ENCODE measurements at places on chromosomes 16 and 17. TPM values are rescaled to one million over a fixed set of nuclear protein-coding genes. Genes with fewer than 3 reads are reported as not detected.

The NPTX1 gene
- 1.5 TPM for polyA plus RNA-seq

GRCh38 chr17:58377093-58377601 is 25.1 kb upstream of the SUPT4H1 start:
- DNase-seq: no peak

DNA sequence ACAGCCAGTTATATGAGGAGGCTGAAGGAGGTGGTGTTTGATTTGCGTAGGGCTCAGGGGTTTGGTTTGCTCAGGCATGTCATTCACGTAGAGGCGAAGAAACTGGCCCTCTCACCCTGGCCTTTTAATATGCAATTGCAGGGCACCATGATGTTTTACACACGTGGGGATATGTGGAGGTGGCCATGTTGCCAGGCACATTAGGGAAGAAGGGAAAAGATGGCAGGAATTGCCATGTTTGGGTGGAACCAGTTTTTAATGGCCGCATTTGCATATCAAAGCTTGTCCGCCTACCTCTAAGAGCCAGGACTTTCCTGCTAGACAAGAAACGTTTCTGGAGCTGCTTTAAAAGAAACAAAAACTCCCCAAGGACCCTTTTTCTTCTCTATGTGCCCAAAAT is 1483.7 kb upstream of the GOT2 start:
- DNase-seq: no peak

- no peak for DNase-seq
Observed at GRCh38 chr17:56290101-56290801, 137.0 kb downstream of the ANKFN1 start.

DNA sequence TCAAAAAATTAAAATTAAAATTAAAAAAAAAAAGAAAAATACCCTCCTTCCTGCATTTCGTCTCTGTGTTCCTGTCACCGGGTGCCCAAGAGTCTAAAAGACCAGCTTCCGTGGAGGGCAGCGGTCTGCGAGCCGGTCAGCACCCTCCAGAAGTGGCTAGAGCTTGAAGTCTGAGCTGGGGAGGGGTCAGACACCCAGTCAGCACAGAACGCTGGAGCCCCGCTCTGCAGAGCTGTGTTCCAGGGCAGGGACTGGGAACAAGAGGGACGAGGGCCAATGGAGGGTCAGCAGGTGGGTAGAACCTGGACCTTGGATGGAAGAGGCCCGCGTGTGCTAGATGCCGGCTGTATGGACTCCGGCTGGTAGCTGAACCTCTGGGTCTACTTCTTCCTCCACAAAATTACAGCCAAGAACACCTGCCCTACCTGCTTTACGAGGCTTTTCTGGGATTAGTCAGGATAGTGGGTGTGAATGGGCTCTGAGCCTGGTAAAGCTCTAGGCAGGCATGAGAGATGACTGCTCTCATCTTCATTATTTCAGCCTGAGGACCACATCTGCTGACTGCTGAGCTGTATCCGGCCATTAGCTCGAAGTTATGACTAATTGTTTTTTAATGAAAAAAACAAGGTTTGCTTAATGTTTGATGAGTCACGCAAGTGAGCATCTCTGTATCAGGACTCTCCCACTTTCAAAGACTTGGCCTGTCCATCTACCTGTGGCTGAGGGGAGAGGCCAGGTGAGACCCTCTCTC is 5.9 kb downstream of the TRPV1 start:
- no peak for DNase-seq

- no peak for DNase-seq
Observed at GRCh38 chr17:62854098-62854680, 46.1 kb upstream of the MARCHF10 start.

GRCh38 chr17:18017958-18018357 is 21.0 kb downstream of the ATPAF2 start:
- no peak for DNase-seq

- no peak for DNase-seq
Observed at GRCh38 chr17:56598466-56598865, 5.0 kb downstream of the NOG start.

- DNase-seq: no peak
Observed at GRCh38 chr16:26645614-26646013, 421.1 kb upstream of the C16orf82 start.

- no peak for DNase-seq
Observed at GRCh38 chr17:77478281-77478680, 337.5 kb downstream of the SEC14L1 start.

The EVI2B gene
- polyA plus RNA-seq: 0.99 TPM

Measured in left renal cortex interstitium (tissue), 4 donors.